ENCODE measurements at places on chromosomes 5 and 9.

DNA sequence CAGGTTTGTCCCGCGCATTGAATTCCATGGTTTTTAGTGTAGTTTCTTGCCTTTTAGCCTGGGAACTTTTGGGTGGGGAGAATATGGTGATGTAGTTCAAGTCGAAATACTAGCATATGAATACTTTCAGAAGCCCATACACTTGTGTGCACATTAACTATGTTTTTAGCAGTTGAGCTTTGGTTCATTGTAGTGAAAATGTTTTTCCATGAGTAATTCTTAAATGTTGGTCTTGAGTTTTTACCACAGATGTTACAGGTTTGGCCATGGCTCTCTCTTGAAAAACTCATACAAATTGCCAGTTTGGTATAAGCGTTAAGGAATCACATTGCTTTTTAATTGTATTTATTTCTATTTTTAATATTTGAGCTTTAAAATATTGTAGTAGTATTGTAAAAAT lies 45.6 kb downstream of the TRIO start:
- no peak for DNase-seq

GRCh38 chr5:117271656-117272055 lies 697.0 kb upstream of the SEMA6A start:
- no peak for DNase-seq

- no peak for DNase-seq
These were observed 81.8 kb downstream of the FBXW11 start for GRCh38 chr5:171924493-171925122.

GRCh38 chr9:132582276-132582785 lies at the start of gene BARHL1:
Gene BARHL1 (plus strand): TSS chr9:132582606. CDS start chr9:132582798, 192 bp downstream.
- DNase-seq: no peak

DNA sequence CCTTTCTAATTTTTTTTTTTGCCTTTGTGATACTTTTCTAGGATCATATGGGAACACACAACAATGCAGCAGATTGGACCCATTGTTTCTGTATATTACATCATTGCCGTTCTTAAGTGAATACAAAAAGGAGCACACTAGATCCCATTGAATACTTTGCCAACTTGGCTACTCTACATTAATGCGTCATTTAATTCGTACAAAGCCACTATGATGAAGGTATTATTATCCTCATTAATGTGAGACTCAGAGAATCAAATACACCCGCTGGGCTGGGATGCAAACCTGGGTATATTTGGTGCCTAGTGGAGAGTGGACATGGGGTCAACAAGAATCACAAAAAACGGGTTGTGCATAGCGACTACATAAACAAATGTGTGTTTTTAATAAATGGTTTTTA lies 31.9 kb downstream of the OR2K2 start:
- DNase-seq: no peak

- DNase-seq: no peak
These were observed 85.0 kb downstream of the MEGF10 start for GRCh38 chr5:127375544-127376091.

DNA sequence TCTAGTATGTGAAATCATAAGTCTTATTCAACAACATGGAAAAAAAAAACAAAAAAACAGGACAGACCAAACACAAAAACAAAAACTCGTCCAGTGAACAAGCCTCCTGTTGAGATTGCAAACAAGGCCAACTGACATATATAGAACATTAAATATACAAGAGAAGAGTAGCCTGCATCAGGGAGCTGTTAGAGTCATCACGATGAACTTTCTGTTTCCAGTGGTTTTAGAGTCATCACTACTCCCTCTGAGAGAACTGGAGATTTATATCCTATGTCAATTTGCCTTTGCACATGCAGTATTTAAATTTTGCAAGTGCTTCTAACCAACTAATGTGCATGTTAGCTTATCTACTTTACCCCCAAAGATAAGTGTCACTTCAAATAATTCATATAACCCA lies 9.9 kb downstream of the SNCAIP start:
- no peak for DNase-seq

- no peak for DNase-seq
These were observed 547.8 kb downstream of the CCDC171 start for GRCh38 chr9:16100537-16101091.
